ENCODE measurements at places on chromosomes 16 and 17. TPM values are rescaled to one million over a fixed set of nuclear protein-coding genes. Genes with fewer than 3 reads are reported as not detected.
A peak's percentile ranks its signal among the peaks of the same experiment; 100 is the strongest.

DNA sequence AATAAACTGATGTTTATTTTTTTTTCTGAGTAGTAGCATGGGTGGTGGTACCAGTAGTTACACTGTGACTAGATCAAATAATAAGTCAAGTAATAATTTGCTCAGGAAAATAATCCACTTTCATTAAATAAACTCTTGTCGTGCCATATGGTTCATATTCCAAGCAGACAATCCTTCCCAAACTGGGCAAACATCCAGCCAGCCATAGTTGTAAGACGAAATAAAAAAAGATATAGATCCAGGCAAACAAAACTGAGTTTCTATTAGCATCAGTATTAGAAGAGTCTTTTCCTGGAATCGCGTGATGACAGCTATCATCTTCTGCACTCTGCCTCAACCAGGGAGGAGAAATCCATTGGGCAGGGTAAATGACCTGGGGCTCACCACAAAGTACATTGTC, 508.4 kb upstream of the GOT2 start:
- peaks cover 3% of the 10 kb centered on the region for H3K27me3 ChIP-seq
- H3K4me1 ChIP-seq, result no peaks in the 10 kb centered on the region
- DNase-seq, result no peak
- H3K36me3 ChIP-seq, result no peaks in the 10 kb centered on the region

The PYCARD gene
- 3.3 TPM for total RNA-seq

- no peak for DNase-seq
- no peak overlapping the region for H3K4me3 ChIP-seq
- H3K36me3 ChIP-seq, result no peaks in the 10 kb centered on the region
- H3K27me3 ChIP-seq, result no peaks in the 10 kb centered on the region
- peaks cover 33% of the 10 kb centered on the region for H3K4me1 ChIP-seq
- H3K27ac ChIP-seq, result no peak overlapping the region
Measured at GRCh38 chr16:87368029-87368770, 15.4 kb downstream of the FBXO31 start.

The NPIPB6 gene
- total RNA-seq, result 1.5 TPM

DNA sequence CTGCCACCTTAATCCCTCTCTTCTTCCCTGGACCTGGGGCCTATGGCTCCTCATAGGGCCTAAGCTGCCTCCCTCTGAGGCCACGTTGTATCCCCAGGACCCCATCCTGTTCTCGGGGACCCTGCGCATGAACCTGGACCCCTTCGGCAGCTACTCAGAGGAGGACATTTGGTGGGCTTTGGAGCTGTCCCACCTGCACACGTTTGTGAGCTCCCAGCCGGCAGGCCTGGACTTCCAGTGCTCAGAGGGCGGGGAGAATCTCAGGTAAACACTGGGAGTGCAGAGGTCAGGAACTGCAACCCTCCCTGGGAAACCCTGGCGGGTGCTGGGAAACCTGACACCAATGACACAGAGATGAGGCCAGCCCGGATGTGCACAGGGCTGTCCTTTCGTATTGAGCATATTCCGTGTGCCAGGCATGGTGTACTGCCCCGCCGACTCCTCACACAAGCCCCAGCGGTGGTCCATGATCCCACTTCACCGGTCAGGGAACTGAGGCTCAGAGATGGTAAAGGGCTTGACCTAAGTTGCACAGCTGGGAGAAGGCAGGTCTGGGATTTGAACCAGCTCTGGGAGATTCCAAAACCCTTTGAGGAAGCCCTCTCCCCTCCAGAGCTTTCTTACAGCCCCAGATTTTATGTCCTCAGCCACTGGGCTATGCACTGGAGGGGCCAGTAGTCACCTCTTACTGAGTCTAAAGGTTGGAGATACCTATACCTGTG, 22.9 kb downstream of the ANKRD40 start:
- DNase-seq, result no peak
- H3K4me3 ChIP-seq, result no peak overlapping the region
- peaks cover 42% of the 10 kb centered on the region for H3K4me1 ChIP-seq

DNA sequence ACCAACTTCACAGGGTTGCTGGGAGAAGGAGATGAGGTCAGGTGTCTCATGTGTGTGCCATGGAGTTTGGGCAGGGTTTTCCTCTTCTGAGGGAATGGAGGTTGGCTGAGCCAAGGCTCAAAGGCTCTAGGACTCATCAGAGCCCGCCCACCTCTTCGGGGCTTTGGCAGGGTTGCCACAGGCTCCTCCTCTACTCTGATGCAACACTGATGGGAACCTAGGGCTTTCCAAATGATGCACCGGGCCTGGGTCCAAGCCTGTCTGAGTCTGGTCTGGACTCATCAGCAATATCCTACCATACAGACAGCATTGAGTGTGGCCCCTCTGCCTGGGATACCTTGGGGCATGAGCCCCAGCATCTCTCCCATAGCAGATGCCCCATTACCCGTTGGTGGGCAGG, 59.5 kb upstream of the LHX1 start:
- H3K4me3 ChIP-seq, result no peak overlapping the region
- peaks cover 9% of the 10 kb centered on the region for H3K4me1 ChIP-seq
- H3K27ac ChIP-seq, result no peak overlapping the region
- peaks cover 12% of the 10 kb centered on the region for H3K27me3 ChIP-seq

- no peak overlapping the region for H3K4me3 ChIP-seq
- peaks cover 14% of the 10 kb centered on the region for H3K36me3 ChIP-seq
- no peak overlapping the region for H3K27ac ChIP-seq
- H3K27me3 ChIP-seq, result no peaks in the 10 kb centered on the region
Measured at GRCh38 chr17:56985371-56986162, 7.6 kb downstream of the SCPEP1 start.

The ANKRD13B gene
- total RNA-seq, result 70.0 TPM

The AATF gene
- total RNA-seq, result 68.7 TPM

DNA sequence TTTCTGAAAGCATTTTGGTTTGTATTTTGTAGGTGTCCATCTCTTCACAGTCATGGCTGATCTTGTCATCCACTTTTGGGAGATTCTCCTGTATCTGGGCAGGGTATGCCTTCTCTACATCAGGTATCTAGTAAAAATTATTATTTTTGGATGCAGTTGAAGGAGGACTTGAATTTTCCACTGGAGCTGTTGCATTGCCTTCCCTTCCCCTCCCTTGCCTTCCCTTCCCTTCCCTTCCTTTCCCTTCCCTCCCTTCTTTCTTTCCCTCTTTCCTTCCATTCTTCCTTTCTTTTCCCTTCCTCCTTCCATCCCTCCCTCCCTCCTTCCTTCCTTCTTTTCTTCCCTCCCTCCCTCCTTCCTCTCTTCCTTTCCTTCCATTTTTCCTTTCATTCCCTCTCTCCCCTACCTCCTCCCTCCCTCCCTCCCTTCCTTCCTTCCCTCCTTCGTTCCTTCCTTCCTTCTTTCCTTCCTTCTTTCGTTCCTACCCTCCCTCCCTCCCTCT, 33.8 kb upstream of the CPHXL start:
- no peak overlapping the region for H3K27ac ChIP-seq
- H3K36me3 ChIP-seq, result no peaks in the 10 kb centered on the region
- DNase-seq, result no peak
- H3K4me1 ChIP-seq, result no peaks in the 10 kb centered on the region
- H3K4me3 ChIP-seq, result no peak overlapping the region

DNA sequence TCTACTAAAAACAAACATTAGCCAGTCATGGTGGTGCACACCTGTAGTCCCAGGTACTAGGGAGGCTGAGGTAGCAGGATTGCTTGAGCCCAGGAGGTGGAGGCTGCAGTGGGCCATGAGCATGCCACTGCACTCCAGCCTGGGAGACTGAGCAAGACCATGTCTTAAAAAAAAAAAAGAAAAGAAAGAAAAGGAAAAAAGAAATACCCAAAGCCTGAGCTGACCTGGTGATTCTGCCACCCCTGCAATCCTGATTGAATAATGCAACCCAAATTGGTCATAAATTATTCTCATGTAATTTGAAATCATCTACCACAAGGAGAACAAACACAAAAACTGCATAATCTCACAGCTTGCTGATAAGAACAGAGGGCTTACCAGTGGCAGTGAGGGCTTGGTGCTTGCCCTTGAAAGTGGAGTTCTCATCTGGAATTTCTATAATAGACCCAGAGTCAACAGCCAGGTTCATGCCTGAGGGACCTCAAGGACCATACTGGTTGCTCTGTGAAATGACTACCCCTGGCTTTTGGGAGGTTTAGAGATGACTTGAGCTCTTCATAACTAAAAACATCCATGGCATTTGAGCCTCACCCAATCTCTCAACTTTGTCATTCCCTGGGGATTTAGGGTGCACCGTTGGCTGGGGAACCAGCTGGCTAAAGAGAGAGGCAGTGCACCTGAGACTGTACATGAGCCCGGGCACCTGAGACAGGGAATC, 35.4 kb upstream of the TMC5 start:
- peaks cover 30% of the 10 kb centered on the region for H3K27me3 ChIP-seq
- no peak overlapping the region for H3K4me3 ChIP-seq
- no peaks in the 10 kb centered on the region for H3K4me1 ChIP-seq
- H3K36me3 ChIP-seq, result no peaks in the 10 kb centered on the region

The FA2H gene
- total RNA-seq, result not detected

GRCh38 chr17:80025140-80025539, 10.5 kb downstream of the TBC1D16 start:
- no peak for DNase-seq
- H3K36me3 ChIP-seq, result peaks cover 8% of the 10 kb centered on the region
- H3K4me1 ChIP-seq, result peaks cover 27% of the 10 kb centered on the region
- no peak overlapping the region for H3K4me3 ChIP-seq

GRCh38 chr17:71760062-71760720, 360.6 kb upstream of the SOX9 start:
- H3K4me1 ChIP-seq, result peaks cover 7% of the 10 kb centered on the region
- DNase-seq, result no peak
- H3K4me3 ChIP-seq, result no peak overlapping the region

DNA sequence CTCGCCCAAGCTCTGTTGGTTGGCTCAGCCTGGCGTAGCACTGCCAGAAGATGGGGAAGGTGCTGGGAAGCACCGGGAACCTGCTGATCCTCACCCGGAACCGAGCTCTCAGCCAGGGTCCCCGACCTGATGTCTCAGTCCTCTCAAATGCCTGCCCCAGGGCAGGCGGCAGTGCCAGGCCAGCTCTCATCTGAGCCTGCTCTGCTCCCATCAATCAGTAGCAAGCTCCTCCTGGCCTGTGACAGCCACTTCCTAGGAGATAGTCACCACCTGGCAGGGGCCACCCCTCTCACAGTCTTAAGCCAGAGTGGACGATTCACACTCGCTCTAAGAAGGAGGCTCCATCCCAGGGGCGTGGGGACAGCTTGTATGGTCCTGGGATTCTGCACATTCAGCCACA, 62.0 kb downstream of the ENGASE start:
- H3K27ac ChIP-seq, result no peak overlapping the region
- no peak for DNase-seq
- no peak overlapping the region for H3K4me3 ChIP-seq
- no peaks in the 10 kb centered on the region for H3K4me1 ChIP-seq
- H3K27me3 ChIP-seq, result peaks cover 1% of the 10 kb centered on the region

The SEPTIN12 gene
- total RNA-seq, result not detected

DNA sequence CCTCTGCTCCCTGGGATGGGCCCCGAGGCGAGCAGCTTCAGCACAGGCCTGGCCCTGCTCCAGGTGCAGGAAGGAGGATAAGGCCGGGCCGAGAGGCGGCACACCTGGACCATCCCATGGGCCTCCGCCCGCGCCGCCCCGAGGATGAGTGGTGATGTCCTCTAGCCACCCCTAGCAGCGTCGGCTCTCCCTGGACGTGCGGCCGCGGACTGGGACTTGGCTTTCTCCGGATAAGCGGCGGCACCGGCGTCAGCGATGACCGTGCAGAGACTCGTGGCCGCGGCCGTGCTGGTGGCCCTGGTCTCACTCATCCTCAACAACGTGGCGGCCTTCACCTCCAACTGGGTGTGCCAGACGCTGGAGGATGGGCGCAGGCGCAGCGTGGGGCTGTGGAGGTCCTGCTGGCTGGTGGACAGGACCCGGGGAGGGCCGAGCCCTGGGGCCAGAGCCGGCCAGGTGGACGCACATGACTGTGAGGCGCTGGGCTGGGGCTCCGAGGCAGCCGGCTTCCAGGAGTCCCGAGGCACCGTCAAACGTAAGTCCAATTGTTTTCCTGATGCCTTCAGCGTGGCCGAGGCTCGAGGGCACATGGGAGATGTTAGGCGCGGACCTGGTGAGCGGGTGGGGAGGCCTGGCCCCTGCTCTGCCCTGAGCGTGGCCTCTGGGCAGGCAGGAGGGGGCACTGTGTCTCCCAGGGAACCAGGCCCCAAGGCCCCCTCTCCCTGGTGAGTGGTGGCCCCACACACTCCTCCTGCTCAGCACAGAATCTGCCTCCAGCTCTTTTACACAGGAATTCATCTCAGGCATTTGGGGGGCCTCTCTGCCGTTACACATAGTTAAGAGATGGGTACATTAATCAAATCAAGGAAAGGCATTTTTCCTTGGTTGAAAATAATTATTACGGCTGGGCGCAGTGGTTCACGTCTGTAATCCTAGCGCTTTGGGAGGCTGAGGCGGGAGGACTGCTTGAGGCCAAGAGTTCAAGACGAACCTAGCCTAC, 855 bp downstream of the TMEM204 start:
- no peaks in the 10 kb centered on the region for H3K27me3 ChIP-seq
- H3K4me1 ChIP-seq, result peaks cover 4% of the 10 kb centered on the region
- peak overlapping the region; percentile 41 for H3K4me3 ChIP-seq
- no peaks in the 10 kb centered on the region for H3K36me3 ChIP-seq

DNA sequence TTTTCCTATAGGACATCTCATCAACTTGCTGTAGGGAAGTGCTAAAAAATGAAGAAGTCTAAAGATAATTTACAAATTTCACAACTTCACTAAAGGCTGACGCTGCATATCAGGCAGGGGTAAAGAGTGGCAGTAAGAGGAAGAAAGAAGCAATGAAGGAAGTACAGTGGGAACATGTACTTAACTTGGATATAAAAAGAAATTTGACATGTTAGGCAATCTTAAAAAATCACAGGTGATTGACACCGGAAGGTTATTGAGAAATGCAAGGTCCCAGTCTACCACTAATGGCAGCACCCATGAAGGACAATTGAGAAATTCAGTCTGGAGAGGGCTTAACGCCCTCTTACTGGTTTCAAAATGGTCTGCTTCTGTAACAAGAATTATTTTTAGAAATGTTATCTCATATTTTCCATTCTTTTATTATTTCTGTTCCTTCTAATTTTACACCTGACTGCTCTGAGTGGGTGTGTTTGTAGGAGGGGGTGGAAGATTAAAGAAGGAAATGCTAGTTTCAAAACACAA, 358.1 kb downstream of the KCNJ2 start:
- no peaks in the 10 kb centered on the region for H3K36me3 ChIP-seq
- DNase-seq, result no peak
- no peaks in the 10 kb centered on the region for H3K27me3 ChIP-seq
- H3K4me3 ChIP-seq, result no peak overlapping the region

The TCAP gene
- 1.9 TPM for total RNA-seq

DNA sequence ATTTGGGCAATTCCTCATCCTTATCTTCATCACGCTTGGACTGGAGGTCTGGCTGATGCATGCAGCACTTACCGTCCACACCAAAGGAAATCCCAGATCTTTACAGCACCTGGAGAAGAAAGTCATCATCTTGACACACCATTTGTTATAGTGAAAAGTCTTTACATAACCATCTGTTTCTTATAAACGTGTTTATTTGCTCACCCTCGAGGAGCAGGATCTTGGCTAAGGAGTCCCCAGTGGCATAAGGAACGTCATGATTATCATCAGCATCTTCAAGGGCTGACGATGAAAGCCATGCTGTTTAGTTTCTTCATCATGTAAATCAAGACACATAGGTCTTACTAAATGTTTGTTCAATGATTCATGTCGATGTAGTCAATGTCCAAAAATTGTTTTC, 248.8 kb upstream of the ELAC2 start:
- no peak for DNase-seq
- no peaks in the 10 kb centered on the region for H3K27me3 ChIP-seq
- no peak overlapping the region for H3K27ac ChIP-seq
- H3K4me3 ChIP-seq, result no peak overlapping the region
- H3K4me1 ChIP-seq, result peaks cover 15% of the 10 kb centered on the region

The LSM12 gene
- total RNA-seq, result 60.9 TPM

Measured in neural crest cell (in vitro differentiated cells).